SJCRH30 (cell line): ENCODE measurements at places on chromosomes 11 and 22.

- H3K27ac ChIP-seq: no peak overlapping the region
- no peak overlapping the region for H3K4me3 ChIP-seq
- DNase-seq: no peak
- H3K27me3 ChIP-seq: no peaks in the 10 kb centered on the region
Observed at GRCh38 chr11:95269036-95269819, 38.2 kb upstream of the SESN3 start.

- DNase-seq: no peak
- H3K4me1 ChIP-seq: peaks cover 7% of the 10 kb centered on the region
- no peaks in the 10 kb centered on the region for H3K36me3 ChIP-seq
- no peak overlapping the region for H3K27ac ChIP-seq
Observed at GRCh38 chr11:63553759-63554158, 9.4 kb downstream of the PLAAT2 start.

DNA sequence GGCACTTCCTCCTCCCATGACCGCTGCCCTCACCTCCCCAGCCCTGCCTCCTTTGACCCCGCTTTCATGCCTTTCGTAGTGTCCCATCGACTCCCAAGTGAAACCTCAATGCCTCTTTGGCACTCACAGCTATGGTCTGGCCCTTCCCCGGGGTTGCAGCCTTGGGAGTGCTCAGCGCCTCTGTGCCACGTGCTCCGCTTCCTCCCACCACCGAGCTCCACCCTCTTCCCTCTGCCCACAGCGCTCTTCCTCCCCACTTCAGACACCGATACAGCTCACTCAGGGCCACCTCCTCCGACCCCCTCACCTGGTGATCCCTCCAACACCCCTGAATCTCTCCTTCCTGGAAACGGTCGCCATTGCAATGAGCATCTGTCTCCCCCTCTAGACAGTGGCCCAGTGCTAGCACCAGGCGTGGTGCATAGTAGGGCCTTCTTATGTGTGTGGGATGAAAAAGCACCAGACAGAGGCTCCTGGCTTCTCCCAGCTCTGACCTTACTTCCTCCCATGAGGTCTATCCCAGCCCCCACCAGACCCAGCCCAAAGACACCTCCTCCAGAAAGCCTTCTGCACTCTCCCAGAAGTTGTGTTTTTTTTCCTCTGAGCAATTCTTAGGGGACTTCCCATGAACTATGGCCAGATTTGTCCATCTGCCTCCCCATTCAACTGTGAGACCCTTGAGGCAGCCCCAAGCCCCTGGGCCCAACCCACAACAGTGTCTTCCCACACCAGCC lies 16.4 kb upstream of the SCGB1A1 start:
- peaks cover 25% of the 10 kb centered on the region for H3K4me1 ChIP-seq
- no peak overlapping the region for H3K27ac ChIP-seq
- H3K36me3 ChIP-seq: no peaks in the 10 kb centered on the region
- DNase-seq: no peak

DNA sequence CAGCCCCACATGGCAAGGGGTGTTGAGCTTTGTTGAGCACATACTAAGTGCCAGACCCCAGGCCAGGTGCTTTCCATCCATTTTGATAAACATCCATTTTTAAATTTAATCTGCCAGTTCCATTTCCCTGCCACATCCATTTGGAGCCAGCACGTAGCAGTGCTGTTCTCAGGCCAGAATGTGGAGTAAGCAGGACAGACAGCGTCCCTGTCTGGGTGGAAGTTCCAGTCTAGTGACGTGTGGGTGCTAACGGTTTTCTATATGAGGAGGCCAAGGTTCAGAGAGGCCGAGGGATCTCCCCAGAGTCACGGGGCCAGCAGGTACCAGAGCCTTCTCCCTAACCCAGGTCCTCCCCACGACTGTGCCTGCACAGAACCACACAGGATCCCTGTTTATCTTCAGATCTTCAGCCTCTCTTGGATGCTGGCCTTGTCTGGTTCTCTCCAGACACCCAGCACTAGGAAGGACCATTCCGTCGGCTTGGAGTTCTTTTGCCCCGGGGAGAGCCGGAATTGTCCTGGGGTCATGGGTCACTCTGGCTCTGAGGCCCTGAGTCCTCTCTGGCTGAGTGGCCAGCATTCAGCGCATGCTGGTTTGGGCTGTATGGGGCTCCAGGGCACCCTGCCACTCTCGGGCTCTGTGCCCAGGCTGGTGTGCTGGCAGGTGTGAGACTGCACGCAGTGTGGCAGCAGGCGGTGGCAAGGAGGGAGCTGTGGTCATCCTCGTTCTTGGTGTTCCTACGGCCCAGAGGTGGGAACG lies 63.6 kb upstream of the PPARA start:
- no peak overlapping the region for H3K27ac ChIP-seq
- H3K27me3 ChIP-seq: no peaks in the 10 kb centered on the region; the same call in 1 of the 2 replicates
- no peak for DNase-seq
- no peaks in the 10 kb centered on the region; the same call in 1 of the 2 replicates for H3K4me1 ChIP-seq
- H3K36me3 ChIP-seq: peaks cover 81% of the 10 kb centered on the region

DNA sequence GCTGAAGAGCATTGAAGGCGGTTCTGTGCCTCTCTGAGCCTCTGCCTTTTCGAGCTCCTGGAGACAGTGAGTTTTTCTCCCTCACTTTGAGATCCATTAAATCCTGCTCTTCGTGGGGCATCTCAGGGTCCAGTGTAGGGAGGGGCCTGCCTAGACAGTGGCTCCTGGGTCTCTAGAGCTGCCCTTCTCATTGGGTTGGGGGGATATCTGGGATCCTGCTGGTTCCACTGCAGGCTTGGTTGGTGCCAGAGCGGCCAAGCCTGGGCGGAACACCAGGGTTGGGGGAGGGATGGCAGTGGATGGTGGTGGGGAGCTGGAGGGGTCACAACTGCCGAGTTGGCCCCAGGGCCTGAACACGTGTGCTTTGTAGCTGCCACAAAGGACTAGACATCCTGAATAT lies 52.2 kb upstream of the CARS1 start:
- no peaks in the 10 kb centered on the region for H3K4me1 ChIP-seq
- H3K27ac ChIP-seq: no peak overlapping the region
- H3K4me3 ChIP-seq: no peak overlapping the region
- H3K27me3 ChIP-seq: no peaks in the 10 kb centered on the region
- DNase-seq: no peak
